ENCODE measurements at places on chromosomes 1 and 21.

DNA sequence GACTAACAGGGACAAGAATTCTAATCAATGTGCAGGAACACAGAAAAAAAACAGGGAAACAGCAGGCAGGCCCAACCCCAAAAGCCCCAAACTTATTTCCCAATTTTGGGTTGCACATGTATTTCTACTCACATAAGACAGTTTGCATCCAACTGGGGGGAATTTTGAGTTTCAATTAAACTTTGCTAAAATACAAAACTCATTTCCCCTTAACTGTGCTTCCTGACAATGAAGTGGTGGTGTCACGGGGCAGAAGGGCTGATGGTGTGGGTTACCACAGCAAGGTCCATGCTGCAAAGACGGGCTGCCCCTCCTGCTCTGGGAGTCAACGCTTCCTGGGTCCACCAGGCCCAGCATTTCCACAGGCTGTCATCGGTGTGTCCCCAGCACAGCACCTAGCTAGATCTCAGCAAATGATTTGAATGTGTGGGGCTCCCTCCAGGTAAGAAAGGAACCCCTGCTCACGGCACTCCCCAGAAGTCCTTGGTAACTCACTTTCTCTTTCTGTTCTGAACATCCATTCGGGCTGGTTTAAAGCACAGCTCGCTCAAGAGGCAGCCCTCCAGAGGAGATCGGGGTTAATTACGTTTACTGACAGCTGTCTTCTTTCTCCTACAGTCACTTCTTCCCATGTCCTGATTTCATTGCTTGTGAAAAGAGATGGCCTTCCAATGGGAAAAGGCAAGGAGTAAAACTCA, 27.4 kb downstream of the HIVEP3 start:
- DNase-seq: peak; percentile 35

DNA sequence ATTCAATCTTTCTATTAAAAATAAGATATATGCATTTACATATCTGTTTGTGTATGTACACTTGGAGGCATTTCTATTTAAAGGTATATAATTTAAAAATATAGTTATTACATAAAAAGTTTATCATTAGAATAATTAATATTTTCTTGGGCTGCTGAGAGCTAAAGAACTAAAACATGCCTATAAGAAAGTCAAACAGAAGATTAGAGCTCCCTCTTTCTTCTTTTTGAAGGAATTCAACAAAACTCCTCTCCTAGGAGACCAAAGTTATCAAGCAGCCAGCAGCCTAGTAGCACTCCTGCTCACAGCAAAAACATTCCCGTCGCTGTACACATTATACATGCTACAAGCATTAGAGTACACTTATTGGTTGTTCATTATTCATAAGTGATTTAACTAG, 216.4 kb downstream of the VAV3 start:
- peak; percentile 61 for DNase-seq

DNA sequence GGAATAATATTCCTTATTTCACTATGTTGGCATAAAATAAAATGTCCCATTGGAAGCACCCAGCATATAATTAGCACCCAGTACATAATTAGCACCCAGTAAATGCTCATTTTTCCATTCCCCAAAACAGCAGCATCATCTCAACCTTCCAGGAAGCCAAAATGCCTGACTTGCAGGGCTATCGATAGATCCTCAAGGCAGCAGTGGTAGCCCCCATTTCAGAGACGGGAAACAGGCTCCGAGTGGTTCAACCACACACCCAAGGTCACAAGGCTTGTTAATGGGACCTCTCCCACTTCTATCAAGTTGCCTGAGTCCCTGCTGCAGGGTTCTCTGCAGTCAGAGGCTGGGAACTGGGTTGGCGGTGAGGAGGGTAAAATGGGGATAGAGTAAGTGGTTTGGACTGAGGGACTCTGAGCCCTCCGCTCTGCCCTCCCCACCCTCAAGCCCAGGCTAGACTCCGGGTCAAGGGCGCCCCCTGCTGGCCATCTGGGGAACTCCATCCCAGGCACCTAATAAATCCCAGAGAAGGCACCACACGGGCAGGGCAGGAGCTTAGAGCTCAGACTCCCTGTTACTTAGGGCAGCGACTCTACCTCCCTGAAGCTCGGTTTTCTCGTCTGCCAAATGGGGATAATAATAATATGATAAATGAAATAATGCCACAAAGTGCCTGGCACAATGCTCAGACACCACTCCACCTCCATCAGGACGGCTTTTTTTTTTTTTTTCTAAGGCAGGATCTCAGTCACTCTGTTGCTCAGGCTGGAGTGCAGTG, 21.9 kb upstream of the LAPTM5 start:
- DNase-seq: peak; percentile 79

DNA sequence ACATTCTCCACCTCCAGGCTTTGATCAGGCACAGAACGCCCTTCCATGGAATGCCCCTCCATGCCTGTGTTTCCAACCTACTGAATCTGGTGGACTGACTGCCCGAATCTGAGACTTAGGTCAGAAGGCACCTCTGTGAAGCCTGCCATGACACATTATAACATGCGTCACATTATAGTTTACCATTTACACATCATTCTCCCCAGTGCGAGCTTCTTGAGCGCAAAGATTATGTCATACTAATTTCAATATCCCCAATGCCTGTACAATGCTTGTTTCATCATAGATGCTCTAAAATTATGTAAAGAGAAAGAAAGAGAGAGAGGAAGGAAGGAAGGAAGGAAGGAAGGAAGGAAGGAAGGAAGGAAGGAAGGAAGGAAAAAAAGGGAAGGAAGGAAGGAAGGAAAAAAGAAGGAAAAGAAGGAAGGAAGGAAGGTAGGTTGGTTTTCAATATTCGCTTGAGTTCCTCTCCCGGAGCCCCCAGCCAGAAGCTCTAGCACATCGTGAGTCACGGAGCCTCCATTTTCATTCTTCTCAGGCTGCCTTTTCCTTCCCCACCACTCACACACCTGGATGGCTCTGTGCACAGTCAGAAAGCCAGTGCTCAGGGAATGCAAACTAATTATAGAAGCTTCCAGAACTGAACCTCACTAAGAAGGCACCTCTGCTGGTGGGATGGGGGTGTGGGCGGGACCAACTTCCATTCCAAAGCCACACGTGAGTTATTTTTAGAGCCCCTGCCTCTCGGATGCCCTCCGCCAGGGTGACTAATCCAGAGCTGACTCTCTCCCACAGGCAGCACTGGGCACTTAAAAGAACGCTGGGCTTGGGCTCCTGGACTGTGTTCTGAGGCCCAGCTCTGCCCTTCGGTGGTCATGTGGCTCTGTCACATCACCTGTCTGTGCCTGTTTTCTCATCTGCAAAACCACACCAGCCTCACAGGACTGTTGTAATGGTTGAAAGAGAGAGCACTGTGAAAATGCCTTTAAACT, 27.4 kb downstream of the LAMB3 start:
- DNase-seq: no peak

DNA sequence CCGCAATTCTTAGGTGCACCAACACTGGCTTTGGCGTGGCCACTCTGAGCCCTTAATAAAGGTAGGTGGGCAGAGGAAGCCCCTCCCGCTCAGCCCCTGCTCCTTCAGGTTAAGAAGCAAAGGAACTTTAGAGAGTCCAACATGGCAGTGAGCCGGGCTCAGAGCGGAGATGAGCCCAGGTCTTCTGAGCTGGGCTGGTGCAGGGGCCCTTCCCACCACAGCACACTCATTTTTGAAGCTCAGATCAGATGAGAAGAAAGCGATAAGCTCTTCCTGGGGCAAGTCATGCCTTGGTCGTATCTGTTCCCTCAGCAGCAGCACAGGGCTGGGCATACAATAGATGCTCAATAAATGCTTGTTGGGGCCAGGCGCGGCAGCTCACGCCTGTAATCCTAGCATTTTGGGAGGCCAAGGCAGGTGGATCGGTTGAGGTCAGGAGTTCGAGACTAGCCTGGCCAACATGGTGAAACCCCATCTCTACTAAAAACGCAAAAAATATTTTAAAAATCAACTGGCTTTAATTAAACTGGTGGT, 51.1 kb upstream of the TARDBP start:
- DNase-seq: no peak

GRCh38 chr1:41315871-41316270, 45.4 kb upstream of the FOXO6 start:
- DNase-seq: peak; percentile 47

DNA sequence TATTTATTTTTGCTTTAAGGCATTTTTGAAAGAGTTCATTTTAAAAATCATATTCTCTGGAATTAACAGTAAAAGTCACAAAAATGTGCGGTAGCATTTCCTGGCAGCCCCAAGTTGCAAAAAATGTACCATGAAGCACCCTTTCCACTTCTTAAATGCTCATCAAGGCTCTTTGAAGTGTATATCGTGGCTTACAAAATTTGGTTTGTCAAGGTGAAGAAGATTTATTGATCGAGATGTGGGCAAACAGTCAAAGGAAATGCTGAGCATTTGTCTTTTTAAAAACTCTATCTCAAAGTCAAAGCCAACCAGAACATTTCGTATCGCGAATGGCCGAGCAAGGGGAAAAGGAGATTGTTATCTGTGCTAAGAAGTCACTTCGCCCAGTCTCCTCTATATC, 277.5 kb upstream of the KAZN start:
- no peak for DNase-seq
